Endothelial cell (in vitro differentiated cells): ENCODE measurements at places on chromosomes 2 and 18.

- no peak for DNase-seq
Observed at GRCh38 chr2:148063633-148064032, 42.7 kb downstream of the MBD5 start.

DNA sequence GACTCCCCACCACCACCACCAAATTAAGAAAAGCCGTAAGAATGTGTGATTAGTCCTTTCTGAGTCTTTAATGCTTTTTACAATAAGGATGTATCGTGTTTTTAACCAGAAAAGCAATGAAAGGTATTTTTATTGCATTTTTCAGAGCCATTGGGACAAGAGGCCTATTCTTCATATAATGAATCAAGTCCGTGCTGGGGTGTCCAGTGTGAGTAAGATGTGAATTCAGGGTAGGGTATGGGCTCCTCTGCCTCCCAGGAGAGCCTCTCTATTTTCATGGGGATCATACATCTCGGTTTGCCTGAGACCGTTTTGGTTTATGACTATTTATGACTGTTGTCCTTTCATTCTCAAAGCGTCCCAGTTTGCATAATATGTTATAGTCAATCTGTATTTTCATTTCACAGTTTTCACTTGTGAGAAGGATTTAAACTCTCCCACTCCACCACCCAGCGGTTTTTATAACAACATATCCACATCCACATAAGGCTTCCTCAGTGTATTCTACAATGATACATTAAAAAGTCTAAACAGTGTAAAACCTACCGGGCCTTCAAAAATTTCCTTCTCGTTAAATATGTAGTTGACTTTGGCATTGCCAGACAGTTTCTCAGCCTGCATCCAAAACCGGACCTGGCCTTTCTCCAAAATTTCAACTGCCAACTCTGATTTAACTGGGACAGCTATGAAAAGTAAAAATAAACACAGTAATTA lies 80.8 kb upstream of the LPIN2 start:
- no peak for DNase-seq

DNA sequence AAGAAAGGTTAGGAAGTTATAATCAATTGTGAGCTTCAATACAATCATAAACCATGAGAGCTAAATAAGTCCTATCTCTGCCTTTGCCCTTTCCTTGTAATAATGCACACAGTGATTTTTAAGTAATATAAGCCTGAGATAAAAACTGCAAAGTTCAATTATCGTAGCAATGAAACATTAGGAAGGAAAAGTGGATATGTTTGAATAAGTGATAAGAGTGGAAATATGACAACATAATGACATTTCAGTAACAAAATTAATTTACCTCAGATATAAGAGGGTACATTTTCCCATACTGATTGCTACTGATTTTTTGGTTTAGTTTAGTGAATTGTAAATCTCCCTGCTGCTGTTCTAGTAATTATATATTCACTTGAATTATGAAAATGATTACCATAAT lies 164.2 kb upstream of the FANCL start:
- no peak for DNase-seq

DNA sequence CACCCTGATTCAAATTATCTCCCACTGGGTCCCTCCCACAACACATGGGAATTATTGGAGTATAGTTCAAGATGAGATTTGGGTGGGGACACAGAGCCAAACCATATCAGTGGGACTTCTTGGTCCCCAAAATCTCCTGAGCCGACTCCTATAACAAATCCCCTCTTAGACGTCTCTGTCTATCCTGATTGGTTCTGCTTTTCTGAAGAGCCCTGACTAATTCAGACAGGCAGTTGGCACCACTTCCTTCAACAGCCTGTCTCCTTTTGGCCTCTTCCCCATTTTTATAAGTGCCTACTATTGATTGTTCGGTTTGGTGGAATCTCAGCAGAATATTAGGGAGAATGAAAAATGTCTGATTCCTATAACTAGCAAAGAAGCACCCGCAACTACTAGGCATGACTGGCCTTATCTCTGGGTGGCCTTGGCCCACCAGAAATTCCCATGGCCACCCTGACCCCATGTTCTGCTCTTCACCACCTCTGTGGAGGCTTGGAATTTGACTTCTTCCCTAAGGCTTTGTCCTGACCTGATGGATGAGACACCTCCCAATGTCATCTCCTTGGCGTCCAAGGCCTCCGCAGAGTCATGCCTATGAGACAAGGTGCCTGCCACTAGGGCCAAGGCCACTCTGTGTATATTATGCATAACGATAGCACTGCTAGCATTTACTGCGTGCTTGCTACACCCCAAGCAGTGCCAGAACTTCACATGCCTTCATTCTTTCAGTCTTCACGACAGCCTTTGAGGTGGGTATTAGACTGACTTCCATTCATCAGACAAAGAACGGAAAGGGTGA lies 218.9 kb upstream of the COPS8 start:
- DNase-seq: no peak

DNA sequence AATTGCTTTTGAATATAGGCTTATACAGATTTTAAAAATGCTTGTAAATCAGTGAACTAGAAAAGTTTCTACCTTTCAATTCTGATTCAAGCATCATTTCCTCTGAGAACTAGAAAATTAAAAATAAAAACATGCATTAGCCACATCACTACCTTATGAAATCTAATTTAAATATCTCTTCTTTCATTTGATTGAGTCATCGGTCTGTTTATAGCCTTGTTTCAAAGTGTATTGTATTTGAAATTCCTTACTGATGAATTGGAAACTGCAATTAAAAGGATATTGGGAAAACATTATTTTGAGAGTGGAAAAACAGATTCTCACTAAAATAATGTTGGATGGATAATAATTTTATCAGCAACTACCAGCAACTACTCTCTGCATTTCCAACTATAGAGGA lies 717.7 kb upstream of the FAM98A start:
- DNase-seq: no peak

GRCh38 chr2:176789751-176790150 lies 422.8 kb upstream of the HNRNPA3 start:
- no peak for DNase-seq

GRCh38 chr2:34311816-34312215 lies 712.7 kb upstream of the FAM98A start:
- DNase-seq: no peak
